GOT3 (cell line): ENCODE measurements at places on chromosomes 6 and 20.
A peak's percentile ranks its signal among the peaks of the same experiment; 100 is the strongest.

DNA sequence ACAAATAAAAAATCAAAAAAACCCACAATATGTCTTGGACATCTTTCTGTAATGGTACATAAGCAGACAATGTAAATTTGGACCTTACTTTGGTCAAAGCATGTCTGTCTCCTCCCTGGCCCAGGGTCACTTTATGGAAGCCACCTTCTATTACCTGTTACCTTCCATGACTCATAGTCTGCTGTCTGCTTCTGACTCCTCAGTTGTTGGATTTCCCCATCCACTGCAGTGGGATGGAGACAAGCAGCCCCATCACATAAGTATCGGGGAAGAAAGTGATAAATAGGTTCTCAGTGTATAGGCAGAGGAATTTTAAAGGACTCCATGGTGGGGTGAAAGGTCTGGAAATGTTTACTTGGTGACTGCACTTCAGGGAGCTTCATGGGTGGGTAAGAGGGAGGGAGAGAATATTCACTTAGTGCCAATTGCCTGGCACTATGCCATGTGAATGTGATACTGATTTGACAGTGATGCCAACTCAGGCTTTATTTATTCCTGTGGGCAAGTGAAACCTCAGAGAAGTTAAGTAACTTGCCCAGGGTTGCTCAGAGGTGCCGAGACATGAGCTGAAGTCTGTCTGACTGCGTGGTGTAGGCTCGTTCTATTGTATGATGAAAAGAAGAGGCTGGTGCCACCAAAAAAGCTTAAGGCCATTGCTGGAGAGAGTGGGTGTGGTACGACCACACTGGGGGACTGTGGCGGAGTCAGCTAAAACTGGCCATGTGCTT lies 175.6 kb upstream of the RNF24 start:
- DNase-seq = no peak

DNA sequence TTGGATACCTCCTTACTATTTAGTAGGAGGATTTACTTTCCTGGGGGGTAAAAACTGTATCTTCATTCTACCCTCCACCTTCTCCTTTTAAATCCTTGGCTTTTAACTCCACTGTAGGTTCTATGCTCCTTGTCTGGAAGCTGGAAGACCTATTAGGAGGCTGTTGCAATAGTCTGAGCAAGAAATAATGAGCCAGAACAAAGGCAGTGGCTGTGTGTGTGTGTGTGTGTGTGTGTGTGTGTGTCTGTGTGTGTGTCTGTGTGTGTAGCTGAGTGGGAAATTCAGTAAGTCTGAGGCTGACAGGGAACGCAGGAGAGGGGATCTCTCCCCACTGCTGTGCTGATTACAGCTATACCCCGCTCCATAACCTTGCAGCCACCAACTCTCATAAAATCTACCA lies 35.8 kb downstream of the HTR1E start:
- DNase-seq = no peak

DNA sequence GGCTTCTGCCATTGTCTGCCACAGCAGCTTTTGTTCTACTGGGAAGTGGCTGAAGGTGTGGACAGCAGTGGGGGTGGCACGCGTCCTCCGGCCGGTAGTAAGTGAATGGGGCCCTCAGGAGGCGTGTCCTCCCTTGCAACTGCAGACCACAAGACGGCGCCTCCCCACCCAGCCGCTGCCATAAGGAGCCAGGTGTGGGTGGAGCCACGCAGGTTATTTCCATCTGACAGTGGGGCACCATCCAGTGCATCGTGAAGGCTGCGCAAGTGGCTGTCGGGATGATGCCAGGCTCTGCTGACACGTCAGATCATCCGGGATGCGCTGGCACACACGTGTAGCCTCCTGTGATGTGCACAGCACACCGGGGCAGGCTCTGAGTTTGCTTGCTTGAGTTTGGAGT lies 379.7 kb downstream of the CDH4 start:
- no peak for DNase-seq

DNA sequence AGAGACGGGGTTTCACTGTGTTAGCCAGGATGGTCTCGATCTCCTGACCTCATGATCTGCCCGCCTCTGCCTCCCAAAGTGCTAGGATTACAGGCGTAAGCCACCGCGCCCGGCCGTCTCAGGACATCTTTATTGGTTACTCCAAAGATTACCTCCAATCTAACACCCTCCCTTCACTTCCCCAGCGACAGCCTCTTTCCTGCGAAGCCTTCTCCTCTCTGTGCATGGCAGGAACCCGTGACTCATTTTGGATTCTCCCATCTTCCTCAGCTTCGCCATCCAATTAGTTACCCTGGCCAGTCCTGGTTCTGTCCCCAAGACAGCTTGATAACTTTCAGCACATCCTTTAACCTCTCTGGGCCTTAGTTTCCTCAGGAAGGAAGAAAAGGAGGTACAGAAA lies 51.3 kb upstream of the TOX2 start:
- no peak for DNase-seq

- DNase-seq = no peak
Measured at GRCh38 chr20:43825051-43825402, 89.6 kb upstream of the TOX2 start.

DNA sequence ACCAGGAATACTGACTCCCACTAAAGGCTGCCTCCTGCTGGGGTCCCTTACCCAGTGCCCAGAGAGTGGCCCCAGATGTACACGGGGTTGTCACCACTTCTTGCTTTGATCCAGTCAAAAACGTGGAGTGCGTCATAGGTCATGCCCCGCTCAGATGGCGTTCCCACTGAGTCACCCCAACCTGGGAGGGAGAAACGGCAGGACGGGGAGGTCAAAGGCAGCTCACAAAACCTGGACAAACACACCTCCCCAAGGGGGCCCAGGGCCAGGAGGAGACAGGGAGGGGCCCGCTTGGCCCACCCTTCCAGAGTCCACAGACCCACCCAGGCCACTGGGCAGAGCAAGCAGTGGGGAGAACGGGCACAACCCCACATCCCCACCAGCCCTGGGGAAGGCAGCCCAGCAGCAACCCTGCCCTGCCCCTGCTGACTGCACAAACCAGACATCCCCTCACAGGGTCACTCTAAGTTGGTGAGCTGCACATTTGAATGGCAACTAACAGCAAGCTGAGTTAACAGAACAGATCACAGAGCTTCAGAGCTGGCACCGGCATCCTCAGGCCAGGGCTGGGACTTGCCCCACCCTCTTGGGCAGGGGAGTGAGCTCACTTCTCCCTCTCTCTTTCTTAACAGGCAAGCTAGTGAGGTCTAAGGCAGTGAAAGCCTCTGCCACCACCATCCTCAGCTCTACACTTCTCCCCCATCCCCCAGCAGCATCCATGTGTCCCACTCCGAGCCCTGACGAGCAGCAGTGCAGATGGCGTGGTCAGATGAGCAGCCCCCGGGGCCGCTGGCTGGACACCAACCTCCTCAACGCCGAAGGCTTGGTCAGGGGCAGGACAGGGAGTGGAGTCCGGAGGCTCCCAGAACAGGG lies 61.7 kb downstream of the PYGB start:
- peak; percentile 65 for DNase-seq

DNA sequence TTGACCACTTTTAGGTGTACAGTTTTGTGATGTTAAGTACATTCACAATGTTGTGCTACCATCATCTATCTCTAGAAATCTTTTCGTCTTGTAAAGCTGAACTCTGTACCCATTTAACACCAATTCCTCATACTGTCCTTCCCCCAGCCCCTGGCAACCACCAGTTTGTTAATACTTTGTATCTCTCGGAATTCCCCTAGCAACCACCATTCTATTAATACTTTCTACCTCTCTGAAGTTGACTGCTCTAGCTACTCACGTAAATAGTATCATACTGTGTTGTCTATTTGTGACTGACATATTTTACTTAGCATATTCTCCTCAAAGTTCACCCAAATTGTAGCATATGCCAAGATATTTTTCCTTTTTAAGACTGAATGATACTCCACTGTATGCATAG lies 82.3 kb upstream of the CLDN20 start:
- no peak for DNase-seq

DNA sequence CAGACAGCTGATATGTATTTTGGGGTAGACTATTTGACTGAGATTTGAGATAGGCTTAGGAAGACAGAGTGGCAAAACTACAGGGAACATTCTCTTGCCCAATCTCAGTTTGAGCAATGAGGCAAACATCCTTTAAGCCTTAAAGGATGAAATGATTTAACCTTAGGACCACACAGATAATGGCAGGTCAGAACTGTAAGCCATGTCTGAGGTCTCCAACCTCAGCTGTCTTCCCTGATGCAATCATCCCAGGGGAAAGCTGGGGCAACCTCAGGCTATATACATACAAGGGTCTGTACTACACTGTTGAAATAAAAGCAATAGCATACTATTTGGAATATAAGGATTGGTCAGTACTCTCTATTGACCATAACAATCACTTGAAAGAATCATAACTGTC lies 83.8 kb upstream of the NUP153 start:
- DNase-seq = no peak

GRCh38 chr6:7100753-7101081 lies 7.0 kb upstream of the RREB1 start:
- no peak for DNase-seq

DNA sequence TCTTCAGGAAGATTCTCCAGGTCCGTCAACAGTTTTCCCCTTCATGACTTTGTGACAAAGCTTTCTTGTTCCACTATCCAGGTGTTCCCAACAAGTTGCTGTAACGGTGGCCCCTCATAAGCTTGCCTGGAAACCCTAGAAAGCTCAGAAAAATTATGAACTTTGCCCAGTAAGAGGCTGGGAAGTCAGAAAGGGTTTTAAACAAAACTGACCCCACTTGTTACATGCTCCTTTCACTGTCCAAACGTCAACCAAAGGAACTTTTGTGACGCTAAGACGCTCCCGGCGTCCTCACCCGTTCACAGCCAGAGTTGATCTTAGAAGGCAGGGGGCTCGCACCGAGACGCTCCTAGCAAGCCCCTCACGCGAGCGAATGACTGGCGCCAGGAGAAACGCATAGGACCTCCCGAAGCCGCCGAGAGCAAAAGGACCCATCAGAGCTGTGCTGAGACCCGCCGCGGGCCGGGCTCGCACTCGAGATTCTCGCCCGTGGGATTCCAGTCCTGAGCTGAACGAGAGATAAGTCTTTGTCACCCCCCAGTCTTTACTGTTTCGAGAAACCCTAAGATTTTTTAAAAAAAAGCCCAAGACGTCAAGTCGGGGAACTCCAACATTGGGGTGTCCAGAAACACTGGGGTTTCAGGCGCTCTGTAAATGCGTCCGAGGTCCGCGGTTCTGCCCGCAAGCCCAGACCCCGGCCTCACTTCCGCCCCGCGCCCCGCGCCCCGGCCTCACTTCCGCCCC lies 544 bp upstream of the ACAT2 start:
- DNase-seq = no peak

- no peak for DNase-seq
Measured at GRCh38 chr6:34729631-34730470, 27.5 kb upstream of the SNRPC start.

- no peak for DNase-seq
Measured at GRCh38 chr20:35326021-35326739, 34.0 kb upstream of the FAM83C start.

DNA sequence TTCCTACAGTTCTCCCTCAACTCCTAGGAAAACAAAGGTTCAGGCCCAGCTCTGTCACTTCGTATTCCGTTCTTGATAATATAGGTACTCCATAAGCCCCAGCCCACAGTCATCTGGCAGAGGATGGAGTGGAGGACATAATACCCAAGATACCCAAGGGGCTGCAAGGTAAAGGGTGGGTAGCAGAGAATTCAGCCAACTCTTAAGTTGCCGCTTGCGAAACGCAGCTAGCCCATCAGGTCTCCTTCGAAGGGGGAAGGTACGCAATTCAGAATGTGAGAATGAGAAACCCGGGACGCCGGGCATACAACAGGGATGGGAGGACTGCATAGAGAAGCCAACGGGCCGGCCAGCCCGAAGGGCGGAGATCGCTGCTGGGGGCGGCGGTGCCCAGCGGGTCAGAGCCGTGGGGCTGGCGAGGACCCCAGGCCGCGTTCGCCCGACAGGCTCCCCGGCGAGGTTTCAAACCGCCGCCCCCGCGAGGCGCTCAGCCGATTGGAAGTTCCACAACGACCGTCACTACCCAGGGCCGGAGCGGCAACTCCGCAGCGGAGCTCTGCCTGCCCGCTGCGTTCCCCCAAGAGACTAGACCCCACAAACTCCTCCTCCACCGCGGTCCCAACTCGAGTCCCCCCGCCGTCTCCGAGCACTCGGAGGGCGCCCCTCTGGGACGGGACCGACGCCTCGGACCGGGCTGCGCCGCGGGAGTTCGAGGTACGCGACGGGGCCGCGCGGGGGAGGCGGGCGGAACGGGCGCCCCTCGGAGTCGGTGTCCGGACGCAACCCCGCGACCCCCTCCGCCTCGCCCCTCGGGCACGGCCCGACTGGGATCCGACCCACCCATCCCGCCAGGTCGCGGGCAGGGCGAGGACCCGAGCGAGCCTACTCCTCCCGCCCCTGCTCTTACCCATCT lies 911 bp downstream of the CDK19 start:
- DNase-seq = no peak

GRCh38 chr6:6856538-6857523 lies 250.9 kb upstream of the RREB1 start:
- no peak for DNase-seq

- no peak for DNase-seq
Measured at GRCh38 chr6:105839266-105839665, 246.9 kb upstream of the PRDM1 start.

- DNase-seq = no peak
Measured at GRCh38 chr6:64301307-64302236, 666.0 kb downstream of the PHF3 start.
